ENCODE measurements at places on chromosomes 2 and 18.
A peak's percentile ranks its signal among the peaks of the same experiment; 100 is the strongest.

GRCh38 chr18:73355121-73355520 is 487.3 kb upstream of the NETO1 start:
- no peak for DNase-seq

DNA sequence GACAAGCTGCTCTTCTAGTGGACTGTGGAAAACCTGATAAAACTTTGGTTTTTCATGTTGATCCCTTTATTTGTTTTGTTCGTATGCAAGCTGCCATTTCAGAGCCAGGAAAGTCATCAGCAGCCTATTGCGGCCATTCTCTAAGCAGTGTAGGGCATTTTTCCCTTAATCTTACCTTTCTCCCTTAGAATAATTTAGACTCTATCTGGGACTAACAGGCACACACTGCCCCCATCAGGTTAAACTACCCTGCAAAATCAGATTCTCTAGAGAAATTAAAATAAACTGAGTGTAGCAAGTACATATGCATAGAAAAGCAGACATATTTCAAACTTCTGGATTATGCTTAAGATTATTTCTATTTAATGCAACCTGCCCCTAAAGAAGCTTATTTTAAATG is 347.5 kb downstream of the METTL4 start:
- DNase-seq = peak; percentile 17

DNA sequence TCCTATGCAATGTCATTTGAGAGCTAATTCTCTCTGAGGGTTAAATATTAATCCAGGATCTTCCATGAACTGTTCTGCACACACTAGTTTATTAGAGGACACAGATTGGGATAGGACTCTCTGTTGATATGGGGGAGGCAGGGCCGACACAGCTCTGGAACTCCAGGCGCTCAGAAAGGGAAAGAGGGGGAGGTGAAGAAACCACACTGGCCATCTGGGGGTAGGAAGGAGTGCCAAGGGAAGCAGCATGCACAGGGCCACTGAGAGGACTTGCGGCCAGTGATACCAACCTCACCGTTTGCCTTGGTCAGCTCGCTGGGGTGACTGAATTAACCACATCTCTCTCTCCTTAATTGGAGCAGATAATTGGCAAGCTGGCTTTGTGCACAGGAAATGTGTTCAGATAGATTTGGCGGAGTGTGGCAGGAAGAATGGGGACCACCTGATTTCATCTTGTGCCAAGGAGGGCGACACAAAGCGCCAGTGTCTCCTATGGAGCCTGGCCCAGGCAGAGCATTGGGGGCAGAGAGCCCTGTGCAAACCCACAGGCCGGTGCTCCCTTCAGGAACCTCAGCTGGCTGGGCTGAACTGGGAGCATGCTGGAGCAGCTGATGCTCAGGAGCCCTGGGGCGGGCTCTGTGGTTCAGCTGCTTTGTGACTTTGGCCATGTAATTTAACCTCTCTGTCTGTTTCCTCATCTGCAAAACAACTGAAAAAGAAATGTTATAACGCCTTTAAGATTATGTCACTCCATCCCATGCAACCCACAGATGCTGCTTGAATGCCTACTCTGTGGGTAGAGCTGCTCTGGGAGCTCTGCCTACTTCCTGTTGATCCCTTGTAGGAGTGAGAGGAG is 114.7 kb upstream of the STON1 start:
- DNase-seq = peak; percentile 91

DNA sequence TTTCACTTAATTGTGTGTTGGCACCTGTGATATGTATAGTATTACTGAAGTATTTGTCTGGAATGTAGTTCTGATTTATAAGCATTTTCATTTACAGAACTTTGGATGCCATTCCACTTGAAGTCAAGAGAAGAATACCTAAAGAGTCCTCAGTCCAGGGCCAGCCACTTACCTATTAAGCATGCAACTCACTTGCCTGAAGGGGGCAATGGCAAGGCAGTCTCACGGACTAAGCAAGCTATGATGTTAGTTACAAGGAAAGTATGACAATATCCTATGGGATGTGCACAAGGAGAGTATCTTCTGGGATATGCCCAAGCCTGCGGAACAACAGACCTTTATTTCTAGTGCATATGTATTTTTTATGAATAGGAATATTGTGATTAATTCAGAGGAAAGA is 369.4 kb upstream of the GCFC2 start:
- no peak for DNase-seq

DNA sequence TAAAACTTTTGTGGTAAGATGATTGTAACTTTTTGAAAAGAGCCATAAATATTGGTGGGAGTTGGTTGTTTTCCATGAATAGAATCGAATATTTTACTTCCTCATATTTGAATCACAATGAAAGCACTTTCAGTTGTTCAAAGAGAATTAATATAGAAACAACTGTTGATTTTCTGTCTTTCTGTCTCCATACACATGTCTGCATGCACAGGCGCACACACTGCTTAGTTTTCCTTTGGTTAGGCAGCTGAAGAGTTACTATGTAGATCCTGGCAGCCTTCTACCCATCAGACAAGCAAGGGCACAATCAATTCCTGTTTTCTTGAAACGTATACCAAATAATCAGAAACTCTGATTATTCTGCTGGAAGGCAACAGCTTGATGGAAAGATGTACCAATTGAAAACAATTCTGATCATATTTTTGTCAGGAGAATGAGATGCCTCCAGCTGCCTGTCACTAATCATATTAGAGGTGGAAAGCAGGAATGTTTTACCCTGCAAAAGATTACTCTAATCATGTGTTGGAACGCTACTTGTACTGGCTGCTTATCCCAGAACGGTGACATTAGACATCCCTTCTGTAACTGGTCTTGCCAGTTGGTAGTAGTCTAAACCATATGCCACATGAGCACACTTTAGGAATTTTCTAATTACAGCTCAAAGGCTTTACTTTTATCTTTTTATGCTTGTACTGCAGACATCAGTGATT is 24.0 kb downstream of the SPATS2L start:
- DNase-seq = no peak

GRCh38 chr2:195945056-195945455 is 123.6 kb downstream of the DNAH7 start:
- DNase-seq = no peak

- no peak for DNase-seq
Observed at GRCh38 chr2:42545023-42545721, 23.3 kb upstream of the MTA3 start.

DNA sequence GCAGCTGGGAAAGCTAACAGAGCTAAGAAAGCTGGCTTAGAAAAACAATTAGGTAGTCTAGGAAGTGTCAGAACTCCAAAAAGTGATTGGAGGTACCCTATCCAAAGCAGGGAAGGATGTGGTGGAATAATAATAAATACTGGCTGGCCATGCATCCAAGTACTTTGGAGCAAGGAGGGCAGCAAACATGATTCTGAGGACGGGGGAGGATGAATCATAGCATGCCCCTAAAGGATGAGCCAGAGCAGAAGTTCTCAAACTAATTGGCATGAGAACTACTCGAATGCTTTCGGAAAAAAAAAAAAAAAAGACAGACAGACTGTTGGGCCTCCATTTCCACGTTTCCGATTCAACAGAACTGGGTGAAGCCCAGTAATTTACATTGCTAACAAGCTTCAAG is 2.4 kb downstream of the CWC22 start:
- no peak for DNase-seq

DNA sequence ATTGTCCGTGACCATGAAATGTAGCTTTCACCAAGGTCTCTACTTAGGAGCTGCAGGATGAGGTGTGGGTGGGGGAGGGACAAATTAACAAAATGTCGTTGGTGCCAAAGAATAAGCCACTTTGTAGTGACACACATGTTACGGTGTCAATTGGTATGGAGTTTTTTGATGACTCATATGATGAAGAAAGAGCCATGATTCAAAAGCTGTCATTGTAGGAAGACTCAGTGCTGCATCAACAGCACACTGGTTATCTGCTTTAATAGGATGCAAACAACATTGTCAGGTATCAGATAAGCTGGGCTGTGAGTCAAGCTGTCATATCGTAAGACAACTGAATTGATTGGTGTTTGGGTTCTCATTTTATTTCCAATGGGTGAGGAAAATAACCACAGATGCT is 36.6 kb upstream of the BOD1L2 start:
- no peak for DNase-seq

DNA sequence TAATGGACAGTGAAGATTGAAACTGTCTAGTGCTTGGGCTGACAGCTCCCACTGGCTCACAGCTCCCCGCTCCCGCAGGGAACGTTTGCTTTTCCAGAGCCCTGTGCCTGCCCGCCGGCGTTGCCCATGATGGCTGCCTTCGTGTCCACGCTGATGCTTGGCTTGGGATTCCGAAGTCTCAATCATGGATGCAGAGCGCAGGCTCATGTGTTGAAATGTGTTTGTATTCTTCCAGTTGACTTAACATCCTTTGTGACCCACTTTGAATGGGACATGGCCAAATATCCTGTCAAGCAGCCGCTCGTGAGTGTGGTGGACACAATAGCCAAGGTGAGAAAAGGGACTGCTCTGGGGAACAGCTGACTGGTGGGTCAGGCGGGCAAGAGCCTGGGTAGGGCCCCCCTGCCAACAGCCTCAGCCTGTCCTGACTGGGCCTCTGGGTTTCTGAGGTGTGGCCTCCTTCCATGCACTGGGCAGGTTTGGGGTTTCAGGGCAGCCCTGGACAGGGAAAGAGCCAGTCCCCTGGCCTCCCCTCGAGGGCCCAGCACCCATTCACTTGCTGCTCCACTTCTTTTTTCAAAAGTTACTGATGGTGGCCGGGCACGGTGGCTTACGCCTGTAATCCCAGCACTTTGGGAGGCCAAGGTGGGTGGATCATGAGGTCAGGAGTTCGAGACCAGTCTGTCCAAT is 42.8 kb downstream of the ATP6V1C2 start:
- no peak for DNase-seq

DNA sequence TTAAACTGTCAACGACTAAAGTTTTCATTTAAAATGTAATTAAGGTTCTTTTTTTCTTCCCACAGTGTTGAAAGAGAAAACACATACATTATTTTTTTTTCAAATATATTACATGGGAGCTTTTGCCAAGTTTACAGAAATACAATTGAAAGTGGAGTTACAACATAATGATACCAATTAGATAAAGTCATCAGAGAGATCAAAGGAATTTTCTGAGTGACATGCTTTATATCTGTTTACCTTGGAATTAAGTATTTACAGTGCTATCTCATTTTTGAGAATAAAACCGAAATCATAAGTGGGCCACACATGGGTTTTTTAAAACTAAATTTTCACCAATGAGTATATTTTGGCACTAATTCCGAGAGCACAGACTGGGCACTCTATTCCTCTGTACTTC is 165.2 kb downstream of the RAPGEF4 start:
- no peak for DNase-seq

DNA sequence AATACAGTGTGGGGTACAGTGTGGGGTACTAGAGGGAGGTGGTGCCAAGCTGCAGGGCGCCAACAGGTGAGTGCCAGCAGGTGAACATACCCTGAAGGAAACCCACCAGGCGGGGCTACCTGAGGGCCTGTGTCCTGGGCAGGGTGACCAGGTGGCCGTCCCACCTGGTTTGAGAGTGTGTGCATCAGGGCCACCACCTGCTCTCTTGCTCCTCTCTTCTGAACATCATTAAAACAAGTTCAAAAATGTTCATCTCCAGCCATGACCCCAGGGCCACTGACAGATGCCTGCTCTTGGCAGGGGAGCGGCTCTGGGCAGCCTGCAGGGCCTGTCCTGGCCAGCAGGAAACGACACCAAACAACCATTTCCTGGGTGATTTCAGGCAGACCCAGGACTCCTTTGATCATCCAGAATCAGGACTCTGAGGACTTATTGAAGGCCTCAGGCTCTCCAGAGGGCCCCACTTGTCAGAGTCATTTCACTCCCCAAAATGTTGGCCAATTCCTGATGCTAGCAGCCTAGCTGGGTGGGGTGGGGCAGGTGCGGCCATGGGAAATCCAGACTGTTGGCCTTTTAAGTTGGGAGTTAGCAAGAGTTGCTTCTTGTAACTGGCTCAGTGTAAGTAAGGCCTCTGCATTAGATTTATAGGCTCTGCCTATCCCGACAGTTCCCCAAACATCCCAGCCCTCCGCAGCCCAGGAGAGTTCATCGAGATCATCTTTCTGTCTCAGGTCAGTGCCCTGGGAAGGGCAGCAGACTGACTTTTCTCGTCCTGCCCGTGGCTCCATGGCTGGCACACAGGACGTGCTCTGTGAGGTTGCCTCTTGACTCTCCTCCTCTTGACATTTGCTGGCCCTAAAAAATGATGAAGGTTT is 111.5 kb upstream of the ZNF236 start:
- DNase-seq = no peak

- no peak for DNase-seq
Observed at GRCh38 chr2:145644820-145645302, 1124.9 kb upstream of the ZEB2 start.

GRCh38 chr2:229445019-229445418 is 173.9 kb upstream of the PID1 start:
- peak; percentile 78 for DNase-seq

GRCh38 chr2:72494392-72494791 is 331.4 kb downstream of the EXOC6B start:
- DNase-seq = no peak
